ENCODE measurements at places on chromosomes 11 and 22.

DNA sequence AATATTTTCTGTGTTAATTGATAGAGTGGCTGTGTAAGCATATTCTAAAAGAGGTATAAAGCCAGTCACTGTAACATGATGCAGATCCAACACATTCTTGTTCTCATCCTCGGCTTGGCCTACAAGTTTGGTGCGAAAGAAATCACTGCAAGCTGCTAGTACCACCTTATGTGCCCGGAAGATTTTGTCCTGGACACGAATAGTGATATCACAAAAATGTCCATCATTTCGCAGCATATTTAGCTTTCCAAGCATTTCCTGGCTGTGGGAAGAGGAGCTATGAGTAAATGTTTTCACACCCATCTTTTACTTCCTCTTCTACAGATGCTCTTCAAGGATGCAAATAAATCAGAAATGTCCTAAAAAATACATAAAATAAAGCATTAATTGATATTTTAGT lies 53.1 kb downstream of the ZBTB44 start:
- DNase-seq = no peak

GRCh38 chr11:107821199-107821927 lies 37.2 kb downstream of the SLC35F2 start:
- DNase-seq = no peak

DNA sequence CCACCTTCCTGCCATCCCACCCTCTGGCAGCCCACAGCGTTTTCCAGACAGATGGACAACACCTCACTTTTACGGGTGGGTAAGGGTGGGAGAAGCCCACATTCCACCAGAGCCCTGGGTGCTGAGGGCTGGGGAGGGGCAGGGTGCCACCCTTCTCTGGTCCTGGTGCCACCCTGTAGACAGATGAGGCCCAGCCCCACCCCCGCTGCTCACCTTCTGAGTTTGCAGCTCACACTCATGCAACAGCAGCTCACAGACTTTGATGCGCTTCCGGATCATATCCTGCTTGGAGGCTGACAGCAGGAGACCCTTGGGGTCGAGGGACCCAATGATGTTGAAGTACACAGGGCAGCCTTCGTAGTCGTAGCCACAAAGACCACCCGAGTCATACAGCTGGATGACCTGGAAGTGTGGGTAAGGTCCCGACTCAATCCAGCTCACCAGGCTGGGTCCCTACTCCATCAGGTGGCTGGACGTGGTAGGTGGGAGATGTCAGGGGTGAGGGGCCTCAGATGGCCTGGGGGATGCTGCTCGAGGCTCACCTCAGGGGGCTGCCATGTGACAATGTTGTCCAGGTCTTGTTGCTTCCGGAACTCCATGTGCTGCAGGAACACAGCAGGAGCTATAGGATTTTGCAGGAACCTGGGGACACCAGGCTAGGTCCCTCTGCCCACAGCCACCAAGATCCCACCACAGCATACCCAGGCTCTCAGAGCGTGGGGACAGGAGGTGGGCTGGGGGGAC lies 10.3 kb downstream of the SEC14L4 start:
- no peak for DNase-seq

DNA sequence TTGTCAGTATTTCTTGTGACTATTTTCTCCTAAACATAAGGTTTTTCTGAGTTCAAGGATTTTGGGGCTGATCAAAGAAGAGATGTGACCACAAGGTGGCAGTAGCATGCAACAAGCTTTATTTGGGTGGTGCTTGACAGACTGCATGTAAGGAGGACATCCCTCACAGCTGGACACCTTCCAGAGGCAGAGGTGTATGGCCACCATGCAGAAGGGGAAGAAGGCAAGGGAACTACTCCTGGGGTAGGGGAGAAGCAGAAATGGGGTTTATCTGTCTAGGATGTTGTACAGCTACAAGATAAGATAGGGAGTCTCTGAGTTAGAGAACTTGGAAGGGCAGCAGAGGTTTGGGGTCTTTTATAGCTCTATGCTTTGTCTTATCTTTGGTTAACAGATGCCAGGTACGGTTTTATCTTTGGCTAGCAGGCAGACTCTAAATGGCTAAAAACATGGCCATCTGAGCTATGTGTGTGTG lies 5.1 kb upstream of the BIRC2 start:
- peak; percentile 86 for DNase-seq

- no peak for DNase-seq
Observed at GRCh38 chr22:21094911-21095772, 49.4 kb downstream of the LRRC74B start.

DNA sequence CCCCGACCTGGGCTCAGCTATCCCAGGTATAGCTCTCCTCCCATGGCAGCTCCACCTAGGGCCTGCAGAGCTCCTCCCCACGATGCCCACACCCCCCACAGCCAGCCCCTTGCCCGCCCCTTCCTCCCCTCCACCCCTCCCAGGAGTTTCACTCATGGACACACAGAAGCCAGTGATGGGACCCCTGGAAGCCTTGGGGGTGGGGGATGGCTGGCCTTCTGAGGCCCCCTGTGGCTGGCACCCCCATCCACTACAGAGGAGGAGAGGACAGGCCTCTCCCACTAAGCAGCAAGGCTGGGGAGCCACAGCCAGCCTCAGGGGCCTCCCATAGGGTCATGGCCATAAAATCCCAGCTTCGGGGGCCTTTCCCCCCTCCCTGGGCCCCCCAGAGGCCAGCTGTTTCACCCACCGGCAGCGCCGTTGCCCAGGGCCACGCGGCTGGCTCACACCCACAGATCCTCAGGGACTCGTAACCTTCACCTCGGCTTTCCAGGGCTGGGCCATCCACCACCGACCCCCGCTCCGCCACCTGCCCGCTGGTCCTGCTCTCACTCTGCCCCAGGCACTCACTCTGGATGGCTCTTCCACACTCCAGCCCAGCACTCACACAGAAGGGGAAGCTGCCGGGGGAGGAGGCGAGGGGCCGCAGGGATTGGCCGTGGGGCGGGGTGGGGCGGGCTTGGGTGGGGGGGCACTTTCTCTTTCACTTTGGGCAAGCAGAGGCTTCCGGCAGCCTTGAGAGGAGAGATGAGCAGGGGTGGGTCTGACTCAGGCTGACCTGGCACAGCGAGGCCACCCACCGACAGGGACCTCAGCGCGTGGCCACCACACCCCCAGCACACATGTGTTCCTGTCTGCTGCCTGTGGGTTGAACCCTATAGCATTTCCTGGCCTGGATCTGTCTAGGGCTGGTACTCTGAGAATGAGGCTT lies 2.2 kb downstream of the SLC25A22 start:
- DNase-seq = peak; percentile 89

DNA sequence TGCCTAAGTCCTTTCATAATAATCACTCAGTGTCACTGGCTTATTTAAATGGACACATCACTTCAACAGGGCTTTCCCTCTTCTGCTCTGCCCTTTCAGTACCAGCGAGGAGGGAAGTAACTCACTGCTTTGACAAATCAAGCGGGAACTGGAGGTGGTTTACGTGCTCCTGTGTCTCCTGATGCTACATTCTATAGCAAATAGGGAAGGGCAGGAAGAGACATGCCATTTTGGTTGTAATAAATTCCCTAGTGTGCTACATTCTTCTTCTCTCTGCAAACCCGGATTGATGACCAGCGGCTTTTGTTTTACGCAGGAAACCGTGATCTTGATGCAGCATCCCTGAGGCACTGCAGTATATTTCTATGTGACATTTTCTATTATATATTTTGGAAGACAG lies 371.1 kb upstream of the SYN3 start:
- no peak for DNase-seq

Measured in fibroblast of villous mesenchyme (primary cell).